Activated T-helper 1 cell treated with anti-CD3 and anti-CD28 coated beads, Interleukin-2, amount 50 U/mL, for 16 hours (primary cell): ENCODE measurements at places on chromosomes 1 and 21.

DNA sequence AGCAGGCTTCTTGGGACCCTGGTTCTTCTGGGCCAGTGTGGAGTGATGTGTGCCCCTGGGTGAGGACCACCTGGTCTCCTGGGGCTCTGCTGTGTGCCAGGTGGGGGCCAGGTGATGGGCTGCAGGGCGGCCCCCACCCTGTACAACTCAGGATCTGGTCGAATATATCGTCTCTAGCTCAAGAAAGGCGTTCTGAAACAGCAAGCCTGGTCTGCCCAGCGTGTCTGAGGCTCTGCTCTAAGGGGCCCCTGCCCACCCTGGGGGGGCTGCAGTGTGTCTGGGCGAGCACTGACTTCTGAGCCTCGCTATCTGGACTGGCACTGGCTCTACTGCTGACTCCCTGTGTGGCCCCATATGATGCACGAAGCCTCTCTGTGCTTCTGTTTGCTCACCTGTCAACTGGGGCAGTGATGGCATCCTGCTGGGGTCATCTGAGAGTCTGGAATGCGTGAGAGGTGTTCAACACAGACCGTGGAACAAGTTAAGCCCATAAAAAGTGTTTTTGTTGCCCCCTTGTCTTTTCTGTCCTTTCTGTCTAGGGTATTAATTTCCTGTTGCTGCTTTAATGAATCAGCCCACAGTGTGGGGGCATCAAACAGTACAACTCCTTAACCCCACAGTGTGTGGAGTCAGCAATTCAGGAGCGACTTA lies 56.0 kb upstream of the TRAPPC10 start:
- no peak for DNase-seq

GRCh38 chr1:198669023-198669698 lies 30.3 kb downstream of the PTPRC start:
- DNase-seq: no peak

- DNase-seq: no peak
Measured at GRCh38 chr1:77220687-77221463, 1.6 kb upstream of the PIGK start.

- DNase-seq: no peak
Measured at GRCh38 chr21:44940116-44940631, 345 bp downstream of the SLX9 start.

DNA sequence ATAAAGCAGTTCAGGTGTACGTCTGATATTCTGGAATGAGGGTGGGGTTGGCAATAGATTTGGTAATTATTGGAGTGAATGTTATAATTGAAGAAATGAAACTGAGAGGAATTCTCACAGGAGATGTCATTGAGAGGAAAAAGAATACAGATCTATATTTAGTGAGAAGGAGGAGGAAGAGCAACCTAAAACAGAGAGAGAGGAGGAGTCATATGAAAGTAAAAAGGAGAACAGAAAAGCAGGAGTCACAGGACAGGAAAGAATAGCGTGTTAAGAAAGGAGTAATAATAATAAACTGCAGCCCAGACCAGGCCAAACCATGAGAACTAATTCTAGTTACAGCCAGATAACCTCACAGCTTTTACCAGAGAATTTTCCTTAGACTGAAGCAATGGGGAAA lies 62.7 kb upstream of the MROH9 start:
- DNase-seq: no peak

- no peak for DNase-seq
Measured at GRCh38 chr1:226710501-226710900, 28.6 kb downstream of the ITPKB start.

DNA sequence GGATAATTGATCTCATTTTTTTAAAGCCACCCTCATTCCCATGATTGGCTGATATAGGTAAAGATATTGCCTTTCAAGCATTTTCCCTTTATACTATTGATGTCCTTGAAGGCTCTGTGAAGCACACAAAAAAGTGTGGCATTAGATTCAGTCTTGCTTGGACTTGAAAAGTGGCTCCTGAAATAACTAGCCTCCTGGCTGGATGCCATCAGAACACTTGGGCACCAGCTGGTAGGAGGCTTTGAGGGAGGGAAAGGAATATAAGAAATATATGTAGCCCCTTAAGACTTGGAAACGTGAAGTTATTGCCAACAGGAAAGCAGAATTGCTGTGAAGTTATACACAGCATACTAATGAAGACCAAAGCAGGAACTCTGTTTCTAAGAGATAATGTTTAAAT lies 14.1 kb downstream of the MTR start:
- no peak for DNase-seq

- DNase-seq: no peak
Measured at GRCh38 chr21:14824126-14824525, 240.7 kb downstream of the NRIP1 start.

DNA sequence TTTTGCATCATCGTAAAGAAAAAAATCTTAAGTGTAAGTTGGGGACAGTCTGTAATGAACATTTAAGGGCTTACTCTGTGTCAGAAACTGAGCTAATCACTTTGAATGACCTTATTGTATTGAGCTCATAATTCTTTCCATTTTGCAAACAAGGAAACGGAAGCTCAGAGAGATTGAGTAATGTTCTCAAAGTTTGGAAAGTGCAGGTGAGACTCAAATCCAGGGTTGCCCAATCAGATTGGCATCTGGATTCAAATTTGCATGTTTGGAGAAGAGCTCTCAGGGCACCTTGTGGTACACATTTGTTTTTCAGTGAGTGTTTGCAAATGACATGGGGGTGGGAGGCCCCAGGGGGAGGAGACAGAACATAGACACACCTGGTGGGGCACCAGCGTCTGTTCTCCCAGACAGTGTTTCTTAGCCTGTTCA lies 8.0 kb downstream of the ALPL start:
- DNase-seq: no peak

GRCh38 chr1:29830383-29830782 lies 594.1 kb downstream of the PTPRU start:
- no peak for DNase-seq

GRCh38 chr1:81833722-81834121 lies 33.0 kb downstream of the ADGRL2 start:
- DNase-seq: no peak

DNA sequence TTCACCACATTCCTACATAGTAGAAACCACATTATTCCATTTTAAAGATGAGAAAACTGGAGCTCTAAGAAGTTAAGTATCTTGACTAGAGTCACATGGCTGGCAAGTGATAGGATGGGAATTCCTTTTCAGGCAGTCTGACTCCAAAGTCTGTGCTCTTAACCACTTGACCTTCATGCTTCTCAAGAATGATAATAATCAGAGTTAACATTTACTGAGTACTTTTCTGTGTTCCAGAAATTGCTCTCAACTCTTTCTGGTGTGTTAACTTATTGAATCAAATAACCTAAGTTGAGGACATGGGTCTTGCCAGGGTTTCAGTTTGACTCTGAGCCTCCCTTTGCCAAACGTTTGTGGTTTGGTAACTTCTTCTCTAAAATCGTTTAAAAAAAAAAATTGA lies 169.4 kb downstream of the RASAL2 start:
- no peak for DNase-seq

DNA sequence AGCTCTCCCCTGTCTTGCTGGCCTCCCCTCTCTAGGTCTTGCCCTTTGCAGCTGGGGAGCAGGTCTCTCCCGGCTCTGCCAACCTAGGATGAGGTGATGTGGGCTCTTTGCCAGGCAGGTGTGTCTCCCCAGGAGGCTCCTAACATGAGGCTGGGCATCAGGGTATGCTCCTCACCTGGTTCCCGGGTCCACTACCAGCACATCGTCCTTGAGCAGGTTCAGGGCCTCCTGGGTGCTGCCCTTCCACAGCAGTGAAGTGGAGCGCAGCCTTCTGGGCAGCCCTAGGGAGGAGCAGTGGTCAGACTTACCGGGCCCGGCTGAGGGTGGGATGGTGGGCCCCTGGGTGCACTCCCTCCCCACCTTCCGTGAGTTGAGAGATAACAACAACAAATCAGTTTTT lies 17.5 kb downstream of the LACTBL1 start:
- DNase-seq: no peak

DNA sequence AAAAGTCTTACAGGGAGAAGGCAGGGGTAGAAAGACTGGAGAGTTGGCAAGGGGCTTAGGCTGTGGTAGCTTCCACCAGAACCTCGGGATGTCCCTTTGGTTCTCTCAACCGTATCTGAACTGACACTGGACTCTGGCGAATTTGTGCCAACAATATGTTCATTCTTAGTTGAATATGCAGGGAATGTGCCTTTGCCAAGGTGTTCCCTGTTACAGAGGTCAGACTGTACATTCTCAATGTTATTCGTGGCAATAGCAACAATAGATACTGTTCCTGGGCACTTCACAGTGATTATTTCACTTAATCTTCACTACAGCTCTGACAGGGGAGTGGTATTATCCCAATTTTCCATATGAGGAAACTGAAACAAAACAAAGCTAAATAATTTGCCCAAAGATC lies 51.5 kb upstream of the RAB3GAP2 start:
- no peak for DNase-seq

DNA sequence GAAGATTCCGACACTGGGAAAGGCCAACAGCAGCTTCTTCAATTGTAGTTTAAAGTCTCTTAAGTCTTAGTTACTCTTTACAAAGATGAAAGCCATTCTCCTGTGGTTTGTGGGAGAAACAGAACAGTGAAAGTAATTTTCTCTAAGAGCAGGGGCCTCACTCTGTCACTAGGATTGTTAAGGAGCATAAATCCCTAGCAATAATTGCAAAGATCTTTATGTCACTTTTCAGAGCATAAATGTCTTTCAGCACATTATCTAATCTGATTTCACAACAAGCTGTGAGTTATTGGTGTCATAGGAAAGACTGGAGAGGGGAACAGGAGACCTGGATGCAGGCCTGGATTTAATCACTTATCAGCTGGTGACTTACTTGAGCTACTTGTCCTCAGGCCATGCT lies 32.4 kb upstream of the DUSP23 start:
- DNase-seq: no peak

DNA sequence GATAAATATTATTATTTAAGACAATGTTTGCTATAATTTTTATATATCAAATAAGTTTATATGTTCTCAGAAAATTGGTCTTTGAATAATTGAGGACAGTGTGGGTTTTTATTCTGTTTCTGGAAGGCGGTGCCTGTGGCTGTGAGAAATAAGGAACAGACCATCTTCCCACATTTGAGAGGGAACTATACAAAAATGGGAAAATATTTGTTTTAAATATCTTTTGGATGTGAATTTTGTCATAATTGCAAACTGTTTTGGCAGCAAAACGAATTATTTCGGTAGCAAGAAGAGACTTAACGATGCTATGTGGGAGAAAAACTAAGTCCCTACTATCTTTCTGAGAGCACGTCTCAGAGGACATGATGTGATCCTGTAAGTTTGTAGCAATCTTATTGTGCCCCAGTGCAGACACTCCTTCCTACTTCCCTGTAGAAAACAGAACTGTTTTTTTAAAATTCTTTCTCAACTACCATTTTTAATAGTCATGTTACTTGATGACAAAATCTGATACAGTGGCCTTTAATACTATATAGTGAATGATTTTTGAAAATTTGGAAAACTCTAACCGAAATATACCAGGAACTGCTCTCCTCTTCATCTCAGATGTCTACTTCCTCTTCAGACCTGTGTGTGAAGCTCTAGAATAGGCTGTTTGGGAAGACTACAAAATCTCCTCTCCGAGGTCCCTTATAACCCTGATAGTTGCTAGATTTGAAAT lies 25.4 kb downstream of the PTPRC start:
- no peak for DNase-seq

- no peak for DNase-seq
Measured at GRCh38 chr1:42453386-42453785, 2.4 kb downstream of the ZMYND12 start.

GRCh38 chr1:64147759-64148158 lies 55.7 kb upstream of the UBE2U start:
- no peak for DNase-seq
